ENCODE measurements at places on chromosomes 13 and 19. TPM values are rescaled to one million over a fixed set of nuclear protein-coding genes. Genes with fewer than 3 reads are reported as not detected.

The FAM83E gene
- total RNA-seq, result 0.45 TPM

DNA sequence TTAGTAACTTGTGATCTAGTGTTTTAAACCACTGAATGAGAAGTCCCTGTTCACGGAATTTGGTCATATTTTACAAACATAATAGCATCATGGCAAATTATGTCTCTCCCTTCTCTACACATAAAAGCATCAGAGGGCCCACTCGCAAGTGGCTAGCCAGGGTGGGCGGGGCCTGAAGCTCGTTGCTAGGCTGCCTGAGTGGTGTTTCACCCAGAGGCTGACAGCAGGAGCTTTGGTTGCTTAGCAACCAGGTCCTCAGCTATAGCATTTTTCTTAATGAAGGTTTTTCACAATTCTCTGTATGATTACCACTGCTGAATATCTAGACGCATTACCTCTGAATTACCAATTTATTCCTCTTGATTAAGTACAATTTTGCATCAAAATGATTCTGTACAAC is 126.5 kb downstream of the NALCN start:
- DNase-seq, result no peak

GRCh38 chr19:32688311-32688710 is 3.3 kb upstream of the NUDT19 start:
- no peak for DNase-seq

GRCh38 chr19:15974856-15975255 is 26.0 kb downstream of the OR10H4 start:
- no peak for DNase-seq

- DNase-seq, result no peak
Measured at GRCh38 chr13:108760129-108760528, 130.7 kb downstream of the MYO16 start.

DNA sequence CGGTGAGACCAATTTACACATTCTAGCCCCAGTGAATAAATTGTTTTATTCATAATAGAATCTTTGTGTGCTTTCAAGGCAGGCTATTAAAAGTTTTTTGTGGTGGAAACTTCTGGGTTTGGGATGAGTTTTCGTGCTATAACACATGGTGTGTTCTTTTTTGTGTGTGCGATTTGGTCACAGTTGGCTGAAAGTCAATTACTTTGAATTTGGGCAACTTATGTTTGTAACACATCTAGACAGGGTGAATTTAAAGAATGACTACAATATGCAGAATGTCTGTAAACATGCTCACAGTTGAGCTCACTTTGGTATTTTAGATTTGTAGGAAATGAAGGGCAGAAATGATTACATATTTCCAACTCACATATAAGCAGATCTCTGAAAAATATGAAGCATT is 307.1 kb downstream of the OXGR1 start:
- no peak for DNase-seq
